GM19239 (cell line): ENCODE measurements at places on chromosomes 13 and 19.

GRCh38 chr13:52036037-52036436 is 11.5 kb downstream of the UTP14C start:
- DNase-seq: no peak

GRCh38 chr13:30116379-30116778 is 191.0 kb downstream of the KATNAL1 start:
- no peak for DNase-seq

GRCh38 chr13:47038188-47038587 is 141.3 kb upstream of the HTR2A start:
- DNase-seq: no peak

DNA sequence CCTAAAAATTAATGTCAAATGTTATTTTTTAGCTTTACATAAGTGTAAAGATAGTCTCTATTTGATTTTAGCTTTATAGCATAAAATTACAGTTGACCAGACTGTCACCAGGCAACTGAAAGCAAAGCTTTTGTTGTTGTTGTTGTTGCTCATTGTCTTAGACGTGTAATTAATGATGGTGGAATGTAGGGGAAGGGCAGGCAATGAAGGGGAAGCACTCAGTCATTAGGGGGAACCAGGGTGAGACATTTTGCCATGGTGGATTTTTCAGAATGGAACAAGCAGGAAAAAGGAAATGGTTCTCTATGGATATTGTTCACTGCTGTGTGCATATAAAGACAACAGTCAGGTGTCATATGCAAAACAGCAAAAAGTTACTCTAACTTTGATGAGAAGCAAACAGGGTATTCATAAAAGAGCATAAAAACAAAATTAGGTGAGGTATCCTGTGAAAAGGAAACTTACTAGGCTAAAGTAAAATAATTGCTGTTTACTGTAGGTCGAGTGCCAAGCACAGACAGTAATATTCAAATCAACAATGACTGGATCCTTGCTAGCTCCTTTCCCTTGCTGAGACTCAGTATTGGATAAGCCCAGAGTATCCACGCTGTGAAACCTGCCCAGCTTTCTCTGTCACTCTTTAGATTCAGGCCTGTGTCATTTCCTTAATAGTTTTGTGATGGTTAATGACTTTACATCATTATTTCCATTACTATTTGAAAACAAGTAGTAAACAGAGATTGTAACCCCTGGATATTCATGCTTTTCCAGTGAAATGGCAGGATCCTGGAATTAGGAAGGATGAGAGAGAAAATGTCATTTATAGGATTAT is 110.5 kb downstream of the LRCH1 start:
- no peak for DNase-seq

- DNase-seq: peak; percentile 59
Measured at GRCh38 chr19:33064458-33064791, 263 bp downstream of the RHPN2 start.

GRCh38 chr13:97710797-97711196 is 242.7 kb upstream of the IPO5 start:
- DNase-seq: no peak
